ENCODE measurements at places on chromosomes 5 and 9.
A peak's percentile ranks its signal among the peaks of the same experiment; 100 is the strongest.

DNA sequence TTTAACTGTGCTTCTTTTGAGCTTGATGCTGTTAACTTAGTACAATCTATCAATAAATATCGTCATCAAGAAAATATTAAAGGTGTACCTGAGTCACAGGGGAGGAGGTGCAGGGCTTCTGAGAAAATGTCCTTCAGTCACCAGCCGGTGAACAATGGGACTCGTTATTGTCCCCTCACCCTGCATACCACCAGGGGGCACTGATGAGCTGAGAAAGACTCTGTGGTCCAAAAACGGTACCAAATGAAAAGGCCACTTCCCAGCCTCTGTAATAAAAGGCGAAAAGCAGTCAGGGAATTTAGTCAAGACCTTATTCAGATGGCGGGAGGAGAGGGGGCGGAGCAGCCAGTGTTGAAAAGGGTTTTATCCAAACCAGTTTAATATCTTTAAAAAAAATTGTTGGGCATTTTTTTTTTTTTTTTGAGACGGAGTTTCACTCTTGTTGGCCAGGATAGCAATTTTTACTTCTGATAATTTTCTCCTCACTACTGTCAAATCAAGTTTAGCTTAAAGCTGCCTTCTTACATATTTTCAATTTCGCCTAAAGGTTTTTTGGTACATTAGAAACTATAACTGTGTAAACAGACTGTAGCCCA, 271.9 kb upstream of the ADAMTS16 start:
- H3K4me3 ChIP-seq = no peak overlapping the region
- no peaks in the 10 kb centered on the region for H3K27me3 ChIP-seq
- H3K27ac ChIP-seq = no peak overlapping the region
- no peaks in the 10 kb centered on the region for H3K36me3 ChIP-seq
- H3K4me1 ChIP-seq = no peaks in the 10 kb centered on the region

GRCh38 chr5:64110222-64110621, 55.4 kb upstream of the RNF180 start:
- H3K27ac ChIP-seq = no peak overlapping the region
- no peak overlapping the region for H3K4me3 ChIP-seq
- no peak for DNase-seq
- H3K36me3 ChIP-seq = no peaks in the 10 kb centered on the region

- no peaks in the 10 kb centered on the region for H3K27me3 ChIP-seq
- H3K36me3 ChIP-seq = peaks cover 10% of the 10 kb centered on the region
- no peaks in the 10 kb centered on the region for H3K4me1 ChIP-seq
- H3K4me3 ChIP-seq = no peak overlapping the region
Observed at GRCh38 chr9:85647571-85647970, 94.2 kb downstream of the AGTPBP1 start.

DNA sequence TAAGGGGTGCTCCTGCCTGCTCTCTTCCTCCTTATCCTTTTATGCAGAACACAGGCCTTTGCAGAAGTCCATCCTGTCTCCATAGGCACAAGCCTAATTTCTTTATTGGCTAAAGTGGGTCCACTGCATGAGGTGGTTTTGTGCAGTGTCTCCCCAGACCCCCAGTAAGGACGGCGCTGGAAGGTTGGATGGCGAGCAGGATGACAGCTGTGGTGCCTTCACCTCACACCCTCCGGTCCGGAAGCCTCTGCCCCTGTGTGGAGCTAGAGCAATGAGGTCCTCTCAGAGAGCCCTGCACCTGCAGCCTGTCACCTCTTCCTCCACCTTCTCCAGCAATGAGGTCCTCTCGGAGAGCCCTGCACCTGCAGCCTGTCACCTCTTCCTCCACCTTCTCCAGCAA, 393.7 kb upstream of the IRX1 start:
- H3K27me3 ChIP-seq = no peaks in the 10 kb centered on the region
- DNase-seq = no peak
- H3K27ac ChIP-seq = no peak overlapping the region
- no peaks in the 10 kb centered on the region for H3K36me3 ChIP-seq
- H3K4me3 ChIP-seq = no peak overlapping the region

DNA sequence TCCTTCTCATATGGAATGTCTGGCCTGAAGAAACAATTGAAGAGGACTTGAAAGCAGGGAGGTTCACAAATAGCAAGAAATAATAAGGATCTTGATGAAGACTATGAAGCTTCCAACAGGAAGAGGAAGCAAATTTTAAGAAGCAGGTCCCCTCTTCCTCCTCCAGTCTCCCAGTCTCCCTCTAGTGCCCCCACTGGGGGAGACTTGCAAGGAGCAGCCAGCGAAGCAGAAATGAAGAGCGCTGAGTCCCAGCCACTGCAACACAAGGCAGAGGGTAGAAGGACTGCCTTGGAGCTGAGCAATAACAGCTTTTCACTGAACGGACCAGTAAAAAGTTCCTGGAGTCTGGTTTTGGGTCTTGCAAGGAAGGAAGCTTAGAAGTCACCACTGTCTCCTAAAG, 32.6 kb upstream of the ACO1 start:
- no peaks in the 10 kb centered on the region for H3K4me1 ChIP-seq
- H3K27me3 ChIP-seq = no peaks in the 10 kb centered on the region
- no peak for DNase-seq
- H3K4me3 ChIP-seq = no peak overlapping the region
- no peaks in the 10 kb centered on the region for H3K36me3 ChIP-seq
- no peak overlapping the region for H3K27ac ChIP-seq

- no peaks in the 10 kb centered on the region for H3K27me3 ChIP-seq
- peak overlapping the region; percentile 45 for H3K27ac ChIP-seq
- H3K4me3 ChIP-seq = peak overlapping the region; percentile 93
- DNase-seq = no peak
- no peaks in the 10 kb centered on the region for H3K36me3 ChIP-seq
Observed at GRCh38 chr9:15553528-15553898, 670 bp downstream of the CCDC171 start.

- H3K36me3 ChIP-seq = no peaks in the 10 kb centered on the region
- H3K27ac ChIP-seq = no peak overlapping the region
- no peaks in the 10 kb centered on the region for H3K27me3 ChIP-seq
Observed at GRCh38 chr5:139806111-139806510, 10.5 kb downstream of the PSD2 start.

- H3K4me3 ChIP-seq = no peak overlapping the region
- no peak overlapping the region for H3K27ac ChIP-seq
- H3K36me3 ChIP-seq = no peaks in the 10 kb centered on the region
- H3K27me3 ChIP-seq = no peaks in the 10 kb centered on the region
Observed at GRCh38 chr9:17906841-17907778, 328.2 kb downstream of the SH3GL2 start.

DNA sequence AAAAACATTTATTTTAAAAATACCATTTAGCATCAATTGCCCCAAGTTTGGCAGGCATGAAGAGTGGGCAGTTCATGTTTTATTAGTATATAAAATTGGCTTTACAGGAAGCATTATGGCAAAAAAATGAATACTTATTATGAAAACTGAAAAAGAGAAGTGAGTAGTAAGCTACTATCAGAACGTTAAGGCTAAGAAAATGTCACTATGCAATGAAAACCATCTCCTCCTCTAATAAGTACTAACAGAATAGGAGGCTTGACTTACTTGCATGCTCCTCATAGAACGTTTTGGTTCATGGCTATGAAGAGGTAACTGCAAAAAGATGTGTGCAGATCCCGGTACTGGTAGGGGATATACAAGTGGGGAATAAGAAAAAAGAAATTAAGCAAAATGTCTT, 23.6 kb downstream of the TICAM2 start:
- no peaks in the 10 kb centered on the region for H3K27me3 ChIP-seq
- H3K4me1 ChIP-seq = no peaks in the 10 kb centered on the region
- H3K36me3 ChIP-seq = no peaks in the 10 kb centered on the region
- H3K27ac ChIP-seq = no peak overlapping the region
- no peak overlapping the region for H3K4me3 ChIP-seq

DNA sequence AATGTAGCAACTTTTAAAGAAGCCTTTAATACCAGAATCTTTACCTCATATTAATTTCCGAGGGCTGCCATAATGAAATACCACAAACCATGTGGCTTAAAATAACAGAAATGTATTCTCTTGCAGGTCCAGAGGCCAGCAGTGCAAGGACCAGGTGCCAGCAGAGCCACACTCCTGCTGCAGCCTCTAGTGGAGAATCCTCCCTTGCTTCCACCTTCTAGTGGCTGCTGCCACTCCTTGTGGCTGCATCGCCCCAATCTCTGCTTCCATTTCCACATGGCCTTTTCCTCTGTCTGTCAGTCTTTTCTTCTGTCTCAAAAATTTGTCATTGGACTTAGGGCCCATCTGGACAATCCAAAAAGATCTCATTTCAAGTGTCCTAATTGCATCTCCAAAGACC, 401.5 kb downstream of the EFNA5 start:
- H3K27me3 ChIP-seq = no peaks in the 10 kb centered on the region
- no peak overlapping the region for H3K27ac ChIP-seq
- peaks cover 5% of the 10 kb centered on the region for H3K4me1 ChIP-seq
- no peaks in the 10 kb centered on the region for H3K36me3 ChIP-seq
- H3K4me3 ChIP-seq = no peak overlapping the region
- no peak for DNase-seq

GRCh38 chr9:128689820-128690683, 1.0 kb downstream of the SET start:
- H3K4me1 ChIP-seq = peaks cover 58% of the 10 kb centered on the region
- DNase-seq = peak; percentile 50
- H3K27me3 ChIP-seq = no peaks in the 10 kb centered on the region

DNA sequence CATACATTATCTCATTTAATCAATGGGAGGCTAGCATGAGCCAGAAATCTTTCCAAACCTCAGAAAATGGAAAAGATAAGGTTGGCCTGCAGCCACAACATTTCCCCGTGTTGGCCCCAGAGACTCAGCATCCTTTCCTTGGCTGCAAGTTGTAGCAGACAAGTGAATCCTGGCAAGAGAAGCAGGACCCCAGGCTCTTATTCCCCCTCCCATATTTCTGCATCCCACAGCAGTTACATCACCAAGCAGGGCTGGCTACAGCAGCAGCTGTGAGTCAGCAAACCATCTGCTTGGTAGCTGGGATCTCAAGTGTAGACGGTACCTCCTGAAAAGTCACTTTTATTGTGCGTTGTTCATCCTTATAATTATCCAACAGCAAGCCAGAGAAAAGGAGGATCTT, 212.4 kb downstream of the GNA14 start:
- no peak for DNase-seq
- no peaks in the 10 kb centered on the region for H3K27me3 ChIP-seq
- H3K27ac ChIP-seq = no peak overlapping the region
- no peaks in the 10 kb centered on the region for H3K36me3 ChIP-seq
- no peaks in the 10 kb centered on the region for H3K4me1 ChIP-seq
- H3K4me3 ChIP-seq = no peak overlapping the region

DNA sequence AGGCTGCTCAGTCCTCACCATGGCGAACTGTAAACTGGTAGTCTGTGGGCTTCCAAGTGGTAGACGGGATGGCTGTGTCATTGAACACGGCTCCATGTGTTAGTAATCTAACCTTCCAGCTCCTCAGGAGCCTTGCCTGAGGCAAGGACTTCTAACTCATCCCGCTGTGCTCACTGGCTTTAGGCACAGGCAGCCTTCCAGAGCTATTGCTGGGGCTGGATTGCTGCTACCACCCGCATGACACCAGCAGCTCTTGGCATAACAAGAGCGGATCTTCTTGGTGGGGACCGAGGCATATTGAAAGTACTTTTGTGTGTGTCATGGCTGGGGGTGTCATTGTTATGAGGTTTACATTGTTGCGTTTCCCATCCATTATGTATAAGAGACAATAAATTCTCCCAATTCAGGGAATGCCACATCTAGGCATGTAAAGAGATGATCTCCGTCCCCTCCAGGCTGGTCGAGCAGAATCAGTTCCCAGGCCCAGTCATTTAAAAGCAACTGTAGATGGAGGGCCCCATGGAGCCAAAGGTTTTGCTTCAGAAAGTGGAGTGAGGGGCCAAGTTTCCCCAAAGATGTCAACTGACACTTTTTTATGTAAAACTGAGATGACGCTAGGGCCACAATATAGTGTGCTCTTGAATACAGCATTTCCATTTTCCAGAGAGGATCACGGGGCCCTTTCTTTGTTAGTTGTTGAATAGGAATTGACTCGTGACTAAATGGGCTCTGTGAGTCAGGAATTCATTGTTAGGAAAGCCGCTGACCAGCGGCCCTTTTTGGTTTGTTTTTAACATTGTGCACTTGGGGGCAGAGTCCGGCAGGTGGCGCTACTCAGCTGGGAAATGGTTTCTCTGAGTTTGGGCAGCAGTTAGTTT, 759.5 kb downstream of the TAF11L14 start:
- no peaks in the 10 kb centered on the region for H3K27me3 ChIP-seq
- H3K36me3 ChIP-seq = no peaks in the 10 kb centered on the region
- peak; percentile 9 for DNase-seq
- no peaks in the 10 kb centered on the region for H3K4me1 ChIP-seq
- H3K4me3 ChIP-seq = no peak overlapping the region

DNA sequence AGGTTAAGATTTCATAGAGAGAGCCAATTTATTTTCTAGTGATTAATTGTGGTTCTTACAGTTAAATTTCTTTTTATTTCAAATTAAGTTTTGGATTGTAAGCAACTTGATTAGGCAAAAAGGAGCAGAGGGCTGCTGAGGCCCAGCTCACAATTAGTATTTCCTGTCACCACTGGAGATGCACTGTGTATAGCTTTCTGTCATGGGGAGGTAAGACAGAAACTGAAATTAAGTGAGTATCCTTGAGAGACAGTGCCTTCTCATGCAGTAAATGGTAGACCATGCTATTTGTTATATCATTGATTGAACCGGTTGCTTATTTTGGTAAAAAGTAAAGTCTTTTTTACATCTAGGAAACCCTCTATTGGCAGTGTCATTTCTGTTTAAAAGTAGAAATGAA, 190.7 kb downstream of the CCDC171 start:
- no peaks in the 10 kb centered on the region for H3K27me3 ChIP-seq
- H3K36me3 ChIP-seq = no peaks in the 10 kb centered on the region
- H3K4me1 ChIP-seq = no peaks in the 10 kb centered on the region
- H3K4me3 ChIP-seq = no peak overlapping the region

DNA sequence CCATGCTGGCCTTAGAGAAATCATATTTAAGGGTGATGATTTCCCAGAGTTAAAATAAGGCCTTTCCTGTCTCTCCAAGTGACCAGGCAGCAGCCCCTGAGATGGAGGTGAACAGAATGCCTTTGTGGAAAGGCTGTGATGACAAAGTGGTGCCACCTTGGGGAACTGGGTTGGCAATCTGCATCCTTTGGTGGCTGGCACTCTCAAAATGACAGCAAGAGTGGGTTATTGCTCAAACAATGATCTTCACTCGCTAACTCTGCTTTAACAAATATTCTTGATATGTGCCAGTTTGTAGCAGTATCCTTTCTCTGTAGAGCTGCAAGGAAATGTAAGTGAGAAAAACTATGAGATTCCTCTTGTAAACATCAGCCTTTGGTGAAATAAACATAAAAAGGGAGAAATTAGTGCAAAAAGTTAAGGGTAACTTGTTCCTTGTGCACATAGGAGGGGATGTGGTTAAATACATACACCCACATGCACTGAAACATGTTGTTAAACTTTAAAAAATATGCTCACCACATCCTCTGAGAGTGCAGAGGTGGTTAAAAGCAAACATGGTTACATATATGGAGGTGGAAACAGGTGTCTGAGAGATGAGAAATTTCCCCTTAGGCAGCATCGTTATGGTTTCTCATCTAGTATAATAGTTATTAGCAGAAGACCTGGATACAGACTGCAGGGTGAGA, 373.4 kb upstream of the CTNND2 start:
- no peak for DNase-seq
- no peak overlapping the region for H3K27ac ChIP-seq
- H3K27me3 ChIP-seq = no peaks in the 10 kb centered on the region
- H3K4me3 ChIP-seq = no peak overlapping the region
- no peaks in the 10 kb centered on the region for H3K4me1 ChIP-seq
- H3K36me3 ChIP-seq = no peaks in the 10 kb centered on the region

Measured in CD4-positive, alpha-beta memory T cell (primary cell).